ENCODE measurements at places on chromosomes 1 and 21. TPM values are rescaled to one million over a fixed set of nuclear protein-coding genes. Genes with fewer than 3 reads are reported as not detected.

GRCh38 chr1:161117759-161118581 is at the start of the genes NIT1 and PFDN2:
TSS of gene NIT1 (plus strand) at chr1:161118105. CDS start at chr1:161118177, 72 bp downstream.
TSS of gene PFDN2 (minus strand) at chr1:161118037. CDS start at chr1:161118026, 11 bp downstream.
- no peaks in the 10 kb centered on the region for H3K27me3 ChIP-seq
- H3K4me1 ChIP-seq: peaks cover 73% of the 10 kb centered on the region
- DNase-seq: peak; percentile 95
- peaks cover 26% of the 10 kb centered on the region for H3K36me3 ChIP-seq
- H3K4me3 ChIP-seq: peak within 1 kb of the TSS; percentile 88

- H3K27ac ChIP-seq: peak overlapping the region; percentile 77
- DNase-seq: peak; percentile 17
- H3K27me3 ChIP-seq: no peaks in the 10 kb centered on the region
- no peak overlapping the region for H3K4me3 ChIP-seq
These were observed 84.2 kb downstream of the RGL1 start for GRCh38 chr1:183889095-183889494.

Gene CD1D
- 0.83 TPM for total RNA-seq

DNA sequence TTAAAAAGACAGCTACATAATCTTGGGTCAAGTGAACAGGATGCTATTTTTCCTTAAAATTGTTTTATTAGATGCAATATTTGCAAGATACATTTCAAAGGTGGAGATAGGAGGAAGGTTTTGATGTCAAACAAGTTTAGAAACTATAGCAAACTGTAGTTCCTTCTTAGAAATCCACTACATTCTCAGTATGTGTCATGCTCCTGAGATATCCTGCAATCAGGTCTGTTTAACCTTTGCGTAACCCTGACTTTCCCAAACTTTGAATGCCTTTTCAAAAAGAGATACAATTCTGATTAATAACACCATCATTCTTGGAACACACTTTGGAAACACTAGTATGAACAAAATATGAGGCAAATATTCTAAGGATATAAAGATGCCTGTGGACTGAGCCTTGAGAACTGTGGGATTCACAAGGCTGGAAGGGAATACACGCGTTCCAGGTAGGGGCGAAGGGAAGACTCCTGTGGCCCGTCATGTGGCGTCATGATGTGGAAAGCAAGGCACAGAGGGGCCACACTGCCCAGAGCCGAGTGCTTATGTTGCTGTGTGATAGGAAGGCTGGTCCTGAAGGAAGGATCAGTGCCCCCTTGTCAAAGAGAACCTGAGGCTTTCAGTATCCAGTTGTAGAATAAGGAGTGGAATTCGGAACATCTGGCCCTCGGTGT is 19.6 kb upstream of the TARBP1 start:
- peak overlapping the region; percentile 34 for H3K4me3 ChIP-seq
- no peaks in the 10 kb centered on the region for H3K36me3 ChIP-seq

- no peaks in the 10 kb centered on the region for H3K27me3 ChIP-seq
- peaks cover 81% of the 10 kb centered on the region for H3K4me1 ChIP-seq
- H3K27ac ChIP-seq: peak overlapping the region; percentile 89
- peak; percentile 98 for DNase-seq
- H3K4me3 ChIP-seq: peak overlapping the region; percentile 13
These were observed 38.8 kb upstream of the SRSF10 start for GRCh38 chr1:24018611-24019580.

DNA sequence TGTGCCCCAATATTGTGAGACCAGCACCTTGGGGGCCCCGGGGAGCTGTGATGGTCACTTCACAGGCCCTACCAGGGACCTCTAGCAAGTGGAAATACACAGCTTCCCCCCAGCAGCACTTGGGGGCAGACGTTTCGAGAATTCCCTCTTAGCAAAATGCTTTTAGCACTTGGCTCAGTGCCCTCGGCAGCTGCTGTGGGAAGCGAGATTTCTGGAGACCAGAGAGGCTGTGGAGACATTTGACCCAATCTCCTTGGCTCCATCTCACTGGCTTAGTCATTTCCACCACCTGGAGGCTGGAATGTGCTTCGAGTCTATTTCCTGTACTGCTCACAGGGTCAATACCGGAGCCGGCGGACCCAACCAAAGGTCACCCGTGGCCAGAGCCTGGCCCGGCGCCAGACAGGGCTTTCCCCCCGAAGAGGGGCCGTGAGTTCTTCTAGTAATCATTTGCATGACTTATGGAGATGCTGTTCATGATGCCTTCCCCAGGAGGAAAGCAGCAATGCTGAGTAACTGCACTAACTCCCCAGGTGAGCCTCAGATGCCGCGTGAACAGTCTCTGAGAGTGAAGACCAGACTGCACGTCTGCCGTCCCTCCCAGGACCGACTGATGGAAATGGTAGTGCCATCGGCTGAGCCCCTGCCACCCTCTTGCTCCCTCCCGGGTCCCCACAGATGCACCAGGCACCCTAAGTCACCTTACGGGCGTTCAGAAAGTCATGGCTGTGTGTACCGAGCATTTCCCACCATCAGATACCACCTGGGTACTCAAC is 4.4 kb upstream of the C2CD2 start:
- H3K27ac ChIP-seq: peak overlapping the region; percentile 59
- DNase-seq: no peak
- H3K4me3 ChIP-seq: no peak overlapping the region
- no peaks in the 10 kb centered on the region for H3K36me3 ChIP-seq
- H3K4me1 ChIP-seq: peaks cover 30% of the 10 kb centered on the region
- no peaks in the 10 kb centered on the region for H3K27me3 ChIP-seq

Gene PRDX6
- total RNA-seq: 337 TPM

DNA sequence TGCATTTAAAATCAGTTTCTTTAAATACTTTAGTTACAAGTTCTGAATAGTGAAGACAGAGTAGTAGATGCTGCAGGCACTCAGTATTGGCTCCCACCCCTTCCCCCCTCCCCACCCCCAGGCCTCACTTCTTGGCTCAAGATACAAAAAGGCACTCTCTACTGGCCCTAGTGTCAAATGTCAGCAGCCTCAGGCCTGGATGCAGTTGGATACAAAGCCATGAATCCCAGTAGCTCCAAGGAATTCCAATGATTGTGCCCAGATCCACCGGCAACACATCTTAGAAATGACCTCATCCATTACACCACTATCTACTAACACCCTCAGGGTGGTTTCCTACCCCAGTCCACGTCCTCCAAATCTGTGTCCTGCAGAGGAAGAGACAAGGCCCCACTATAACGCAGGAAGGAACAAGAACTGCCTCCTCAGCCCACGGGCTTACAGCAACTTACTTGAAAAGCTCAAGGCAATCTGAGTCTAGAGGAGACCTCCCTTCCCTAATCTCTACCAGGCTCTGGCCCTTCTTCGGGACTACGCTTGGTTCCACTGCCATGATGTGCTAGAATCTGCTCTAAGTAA is 17.6 kb downstream of the ACADM start:
- no peaks in the 10 kb centered on the region for H3K27me3 ChIP-seq
- no peak for DNase-seq
- no peak overlapping the region for H3K4me3 ChIP-seq
- peaks cover 66% of the 10 kb centered on the region for H3K36me3 ChIP-seq

DNA sequence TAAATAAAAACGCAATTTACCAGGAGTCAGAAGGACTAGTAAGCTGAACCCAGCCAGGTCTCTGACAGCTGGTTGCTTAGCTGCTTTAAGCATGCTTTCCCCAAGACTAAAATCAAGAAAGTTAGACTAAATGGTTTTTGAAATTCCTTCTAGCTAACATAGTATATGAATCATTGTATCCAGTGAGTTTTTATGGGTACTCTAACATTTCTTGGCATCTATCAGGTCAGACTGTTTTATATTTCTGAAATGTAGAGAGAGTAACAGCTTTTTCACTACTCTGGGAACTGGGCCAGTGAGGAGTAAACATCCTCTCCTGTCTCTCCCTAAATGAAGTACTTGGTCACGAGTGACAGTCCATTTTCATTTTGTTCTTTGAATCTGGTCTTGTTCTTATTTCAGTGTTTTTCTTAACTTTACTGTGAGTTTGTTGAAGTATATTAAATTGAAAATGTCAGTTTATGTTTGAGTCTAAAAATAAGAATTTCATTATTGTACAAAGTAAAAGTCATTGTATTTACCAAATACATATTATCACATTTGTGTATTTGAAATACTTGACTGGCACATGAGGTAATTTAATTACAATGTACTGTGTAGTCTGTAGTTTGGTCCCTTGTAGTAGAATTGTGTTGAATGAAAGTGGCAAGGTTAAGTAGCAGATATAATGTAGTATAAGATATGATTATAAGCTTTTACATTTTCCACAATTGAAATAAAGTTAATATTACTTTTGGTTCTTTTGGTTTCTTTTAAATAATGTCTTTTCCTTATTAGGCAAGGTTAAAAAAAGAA is 47.6 kb downstream of the PKN2 start:
- H3K27ac ChIP-seq: peak overlapping the region; percentile 76
- no peaks in the 10 kb centered on the region for H3K36me3 ChIP-seq
- DNase-seq: no peak

DNA sequence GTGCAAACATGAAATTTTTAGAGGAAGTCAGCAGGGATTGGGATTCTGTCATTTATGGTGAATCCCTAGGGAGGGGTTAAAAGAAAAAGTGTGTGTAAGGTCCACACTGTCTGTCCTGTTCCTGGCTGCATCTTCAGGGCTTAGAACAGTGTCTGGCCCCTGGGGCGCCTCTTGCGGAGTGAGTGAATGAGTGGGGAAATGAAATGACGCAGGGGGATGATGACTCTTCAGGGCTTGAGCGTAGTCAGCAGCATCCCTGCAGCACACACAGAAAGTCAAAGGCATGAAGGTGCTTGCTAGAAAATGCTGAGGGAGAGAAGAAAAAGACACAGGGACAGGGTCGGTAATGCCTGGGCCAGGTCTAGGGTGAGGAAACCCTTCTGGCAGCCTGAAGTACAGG is 57.8 kb downstream of the PGBD5 start:
- peaks cover 15% of the 10 kb centered on the region for H3K27me3 ChIP-seq
- H3K36me3 ChIP-seq: no peaks in the 10 kb centered on the region
- no peaks in the 10 kb centered on the region for H3K4me1 ChIP-seq
- no peak for DNase-seq
- no peak overlapping the region for H3K27ac ChIP-seq

DNA sequence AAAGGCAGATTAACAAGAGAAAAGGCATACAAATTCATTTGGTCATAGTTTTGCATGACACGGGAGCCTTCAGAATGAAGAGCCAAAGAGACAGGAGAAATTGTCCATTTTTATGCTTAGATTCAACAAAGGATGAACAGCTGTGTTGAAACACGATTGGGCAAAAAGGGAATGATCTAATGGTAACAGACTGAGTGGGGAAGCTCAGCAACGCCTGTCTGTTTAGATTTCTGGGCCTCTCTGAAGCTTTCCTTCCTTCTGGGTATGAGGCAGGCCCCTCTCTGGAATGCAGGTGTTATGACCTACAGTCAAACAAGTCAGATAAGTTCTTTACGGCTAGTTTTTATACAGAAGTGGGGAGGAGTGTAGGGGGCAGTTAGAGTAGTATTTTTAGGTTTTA is 154.6 kb downstream of the RGS7 start:
- H3K36me3 ChIP-seq: no peaks in the 10 kb centered on the region
- no peak overlapping the region for H3K4me3 ChIP-seq
- DNase-seq: no peak
- H3K27ac ChIP-seq: no peak overlapping the region

Gene KRTAP10-9
- not detected for total RNA-seq

DNA sequence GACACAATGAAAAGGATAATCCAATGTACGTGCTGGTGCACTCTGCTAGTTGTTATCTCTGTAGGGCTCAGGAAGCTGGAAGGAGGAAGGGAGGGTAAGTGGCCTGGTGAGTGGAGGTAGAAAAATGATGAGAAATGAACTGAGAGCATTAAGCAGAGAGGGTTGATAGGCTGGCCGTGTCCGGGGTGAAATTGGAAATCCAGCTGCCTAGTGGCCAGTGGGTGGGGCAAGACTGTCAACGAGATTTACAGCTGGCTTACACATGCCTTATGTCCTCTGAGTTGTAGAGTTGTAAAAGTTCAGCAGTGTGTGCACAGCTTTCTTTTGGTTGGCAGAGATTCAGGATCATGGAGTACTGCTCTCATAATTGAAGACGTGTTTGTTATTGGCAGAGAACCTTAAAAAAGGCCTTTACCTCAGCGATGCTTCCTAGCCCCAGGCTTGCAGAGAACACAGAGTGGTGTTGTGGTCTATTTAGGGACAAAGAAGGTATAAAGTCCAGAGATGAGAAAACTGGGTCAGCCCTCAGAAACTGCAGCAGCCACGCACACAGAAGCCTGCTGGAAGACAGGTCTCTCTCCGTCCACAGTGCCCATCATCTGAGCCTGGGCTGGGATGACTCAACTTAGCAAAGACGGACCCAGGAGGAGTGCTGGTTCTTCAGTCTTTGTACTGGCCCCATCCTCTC is 132.4 kb downstream of the EDEM3 start:
- no peaks in the 10 kb centered on the region for H3K36me3 ChIP-seq
- no peaks in the 10 kb centered on the region for H3K27me3 ChIP-seq
- DNase-seq: peak; percentile 95
- H3K27ac ChIP-seq: peak overlapping the region; percentile 89

DNA sequence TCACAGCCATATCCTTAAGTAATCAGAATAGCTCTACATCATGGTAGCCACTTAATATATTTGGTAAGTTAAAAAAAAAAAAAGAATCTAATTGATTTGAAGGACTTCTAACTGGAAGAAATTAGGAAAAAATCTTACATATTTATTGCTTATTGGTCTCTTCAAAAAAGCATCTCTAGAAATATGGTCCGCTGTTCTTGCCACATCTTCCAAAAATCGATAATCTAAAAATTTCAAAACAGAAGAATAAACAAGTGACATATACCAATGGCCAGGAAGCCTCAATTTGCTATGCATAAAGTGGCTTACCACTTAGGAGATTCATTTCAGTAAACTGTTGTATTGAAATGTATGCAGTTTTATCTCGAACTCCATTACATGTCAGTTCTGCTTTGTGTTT is 2.3 kb downstream of the ZNHIT6 start:
- no peak overlapping the region for H3K4me3 ChIP-seq
- no peaks in the 10 kb centered on the region for H3K27me3 ChIP-seq
- peaks cover 25% of the 10 kb centered on the region for H3K4me1 ChIP-seq
- H3K27ac ChIP-seq: no peak overlapping the region

DNA sequence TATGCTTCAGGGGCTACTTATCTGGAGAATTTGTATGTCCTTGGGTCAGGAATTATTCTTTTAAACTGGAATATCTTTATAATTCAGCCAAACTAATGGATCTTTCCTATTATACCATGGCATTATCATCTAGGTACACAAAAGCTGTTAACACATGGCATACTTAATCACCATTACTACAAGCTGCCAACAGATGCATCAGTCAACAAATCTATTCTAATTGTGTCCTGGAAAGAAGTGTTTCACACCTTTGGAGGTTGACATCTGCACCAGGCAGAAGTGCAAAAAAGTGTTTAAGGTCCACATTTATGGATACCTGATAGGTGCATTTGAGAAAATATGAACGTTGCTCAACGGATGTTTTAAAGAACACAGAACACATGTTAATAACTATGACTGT is 470.2 kb upstream of the ADGRL2 start:
- no peak overlapping the region for H3K4me3 ChIP-seq
- H3K4me1 ChIP-seq: no peaks in the 10 kb centered on the region
- no peaks in the 10 kb centered on the region for H3K36me3 ChIP-seq
- H3K27ac ChIP-seq: no peak overlapping the region
- DNase-seq: no peak
- no peaks in the 10 kb centered on the region for H3K27me3 ChIP-seq

DNA sequence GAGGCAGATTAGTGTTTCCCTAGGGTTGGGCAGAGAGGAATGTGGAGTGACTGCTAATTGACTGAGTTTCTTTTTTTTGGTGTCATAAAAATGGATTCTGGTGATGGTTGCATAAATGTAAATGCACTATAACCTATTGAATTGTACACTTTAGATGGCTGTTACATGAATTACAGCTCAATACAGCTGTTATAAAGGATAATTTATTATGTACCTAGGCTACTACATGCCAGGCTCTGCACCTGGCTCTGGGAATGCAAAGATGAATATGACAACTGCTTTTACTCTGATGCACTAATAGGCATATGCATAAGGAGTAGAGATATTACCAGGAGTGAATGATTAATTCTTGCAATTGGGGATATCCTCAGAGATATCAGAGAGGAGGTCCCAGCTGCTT is 345.3 kb downstream of the PTBP2 start:
- H3K36me3 ChIP-seq: no peaks in the 10 kb centered on the region
- H3K27me3 ChIP-seq: no peaks in the 10 kb centered on the region
- H3K4me1 ChIP-seq: no peaks in the 10 kb centered on the region

Measured in esophagus muscularis mucosa (tissue), 4 donors.